Glomerular endothelial cell (primary cell): ENCODE measurements at places on chromosomes 5 and 9. TPM values are rescaled to one million over a fixed set of nuclear protein-coding genes. Genes with fewer than 3 reads are reported as not detected.

GRCh38 chr5:59598547-59598874 lies 295.0 kb downstream of the PDE4D start:
- no peak for DNase-seq

ALDOB gene
- not detected in 2 replicates for total RNA-seq

GRCh38 chr9:76716085-76716672 lies 48.1 kb upstream of the PCA3 start:
- no peak for DNase-seq

ZNF462 gene
- total RNA-seq = 10.4 and 13.7 TPM in 2 replicates

- DNase-seq = no peak
Measured at GRCh38 chr5:39062530-39062929, 11.7 kb downstream of the RICTOR start.

- DNase-seq = no peak
Measured at GRCh38 chr5:57947181-57947580, 464.6 kb upstream of the ACTBL2 start.

DNA sequence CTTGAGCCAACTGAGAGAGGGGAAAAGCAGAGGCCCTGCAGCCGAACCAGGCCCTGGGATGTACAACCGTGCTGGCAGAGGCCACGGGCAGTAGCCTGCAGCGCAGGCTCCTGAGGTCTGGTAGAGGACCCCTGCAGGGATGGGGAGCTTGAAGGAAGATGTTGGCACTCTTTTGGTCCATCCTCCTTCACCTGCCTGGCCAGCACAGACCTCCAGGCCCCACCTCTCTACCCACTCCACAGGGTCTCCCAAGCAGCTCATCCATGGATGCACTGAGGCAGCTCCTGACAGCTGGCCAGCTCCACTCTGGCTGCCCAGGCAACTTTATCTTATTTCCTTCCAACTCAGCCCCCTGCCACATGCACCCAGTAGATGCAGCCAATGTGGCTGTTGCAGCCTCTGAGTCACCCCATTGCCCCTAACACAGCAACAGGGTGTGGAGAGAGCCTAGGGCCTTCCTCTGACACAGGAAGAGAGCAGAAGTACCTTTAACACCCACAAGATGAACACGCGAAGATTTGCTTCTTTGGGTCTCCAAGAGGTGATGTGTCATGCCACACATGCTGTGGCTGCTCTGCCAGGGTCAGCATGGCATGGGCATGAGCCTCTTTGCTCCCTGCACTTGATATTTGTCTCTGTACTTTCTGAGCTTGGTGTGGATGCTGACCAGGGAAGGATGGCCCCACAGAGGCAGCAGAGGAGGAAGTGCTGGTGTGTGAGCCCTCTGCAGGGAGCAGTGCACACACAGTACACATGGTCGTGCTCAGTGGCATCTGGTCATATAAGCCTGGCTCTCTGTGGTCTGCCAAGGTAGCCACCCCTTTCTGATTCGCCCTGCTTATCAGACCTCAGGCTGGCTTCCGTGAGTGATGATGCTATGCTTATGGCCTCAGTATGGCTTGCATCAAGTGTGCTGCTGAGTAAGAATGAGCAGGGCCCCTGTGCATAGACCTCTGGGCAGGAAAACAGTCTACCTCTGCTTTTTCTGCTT lies 117.2 kb downstream of the NRG2 start:
- no peak for DNase-seq

DNA sequence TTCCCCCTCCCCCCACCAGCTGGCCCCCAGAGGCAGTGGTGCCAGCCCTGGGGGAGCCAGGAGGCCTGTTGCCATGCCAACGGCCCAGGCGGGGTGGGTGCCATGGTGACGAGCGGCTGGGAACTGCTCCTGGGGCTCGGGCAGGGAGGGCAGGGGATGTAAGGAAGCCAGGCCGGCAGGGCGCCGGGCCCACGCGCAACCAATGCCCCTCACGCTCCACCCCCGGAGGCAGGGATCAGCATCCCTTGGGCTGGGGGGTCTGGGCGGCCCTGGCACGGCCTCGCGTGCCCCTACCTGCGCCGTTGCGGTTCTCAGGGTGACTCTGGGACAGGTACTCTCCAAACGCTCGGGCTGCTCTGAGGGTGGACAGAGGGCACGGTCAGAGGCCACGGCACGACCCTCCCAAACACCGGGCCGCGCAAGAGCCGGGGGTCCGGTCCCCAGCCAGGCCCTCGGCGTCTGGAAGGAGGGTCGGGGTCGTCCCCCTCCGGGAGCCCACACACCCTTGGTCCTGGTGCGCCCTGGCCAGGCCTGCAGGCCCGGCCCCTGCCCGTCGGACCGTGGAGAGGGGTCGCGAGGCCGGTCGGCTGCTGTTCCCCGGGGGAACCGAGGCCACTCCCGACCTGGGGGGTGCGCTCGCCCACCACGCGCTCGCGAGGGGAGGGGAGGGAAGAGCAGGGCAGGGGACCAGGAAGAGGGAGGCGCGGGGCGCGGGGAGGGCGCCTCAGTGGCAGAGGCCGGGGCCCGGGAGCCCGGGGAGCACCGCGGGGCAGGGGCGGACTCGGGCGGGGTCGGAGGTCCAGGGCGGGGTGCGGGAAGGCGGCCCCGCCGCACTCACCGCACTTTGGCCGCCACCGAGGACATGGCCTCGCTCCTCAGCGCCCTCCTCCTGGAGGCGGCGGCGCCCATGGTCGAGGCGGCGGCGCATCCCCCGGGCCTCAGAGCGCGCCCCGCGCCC lies 661 bp downstream of the NSMF start:
- DNase-seq = no peak

ITGA2 gene
- total RNA-seq = 50.5 and 69.4 TPM in 2 replicates

ZFP62 gene
- total RNA-seq = 20.0 and 24.2 TPM in 2 replicates

DNA sequence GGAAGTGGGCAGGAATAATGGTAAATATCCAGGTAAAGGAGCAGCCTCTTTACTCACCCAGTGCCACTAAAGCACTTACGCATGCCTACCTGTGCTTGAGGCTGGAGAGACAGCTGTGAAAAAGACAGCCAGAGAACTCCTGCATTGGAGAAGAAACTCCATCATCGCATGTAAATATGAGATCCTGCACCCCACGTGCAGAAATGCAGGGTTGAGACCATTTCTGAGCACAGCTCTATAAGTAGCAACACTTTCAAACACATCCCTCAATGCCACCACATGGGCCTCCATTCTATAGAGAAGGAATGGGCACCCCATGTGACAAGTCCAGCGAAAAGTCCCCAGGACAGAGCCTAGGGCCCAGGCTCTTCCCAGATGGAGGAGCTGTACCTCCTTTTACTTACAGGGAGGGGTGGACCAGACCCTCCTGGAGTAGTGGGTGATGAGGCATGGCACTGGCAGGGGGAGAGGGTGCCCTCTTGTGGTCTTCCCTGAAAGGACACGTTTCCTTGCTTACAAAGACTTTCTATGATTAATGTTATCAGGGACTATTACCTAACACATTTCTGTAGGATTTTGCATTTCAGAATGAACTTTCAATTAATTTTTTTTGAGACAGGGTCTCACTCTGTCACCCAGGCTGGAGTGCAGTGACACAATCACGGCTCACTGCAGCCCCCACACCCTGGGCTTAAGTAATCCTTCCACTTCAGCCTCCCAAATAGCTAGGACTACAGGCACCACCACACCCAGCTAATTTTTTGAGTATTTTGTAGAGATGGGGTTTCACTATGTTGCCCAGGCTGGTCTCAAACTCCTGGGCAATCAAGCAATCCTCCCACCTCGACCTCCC lies 55.3 kb upstream of the IL17B start:
- DNase-seq = no peak

C5orf58 gene
- not detected in 2 replicates for total RNA-seq

DNA sequence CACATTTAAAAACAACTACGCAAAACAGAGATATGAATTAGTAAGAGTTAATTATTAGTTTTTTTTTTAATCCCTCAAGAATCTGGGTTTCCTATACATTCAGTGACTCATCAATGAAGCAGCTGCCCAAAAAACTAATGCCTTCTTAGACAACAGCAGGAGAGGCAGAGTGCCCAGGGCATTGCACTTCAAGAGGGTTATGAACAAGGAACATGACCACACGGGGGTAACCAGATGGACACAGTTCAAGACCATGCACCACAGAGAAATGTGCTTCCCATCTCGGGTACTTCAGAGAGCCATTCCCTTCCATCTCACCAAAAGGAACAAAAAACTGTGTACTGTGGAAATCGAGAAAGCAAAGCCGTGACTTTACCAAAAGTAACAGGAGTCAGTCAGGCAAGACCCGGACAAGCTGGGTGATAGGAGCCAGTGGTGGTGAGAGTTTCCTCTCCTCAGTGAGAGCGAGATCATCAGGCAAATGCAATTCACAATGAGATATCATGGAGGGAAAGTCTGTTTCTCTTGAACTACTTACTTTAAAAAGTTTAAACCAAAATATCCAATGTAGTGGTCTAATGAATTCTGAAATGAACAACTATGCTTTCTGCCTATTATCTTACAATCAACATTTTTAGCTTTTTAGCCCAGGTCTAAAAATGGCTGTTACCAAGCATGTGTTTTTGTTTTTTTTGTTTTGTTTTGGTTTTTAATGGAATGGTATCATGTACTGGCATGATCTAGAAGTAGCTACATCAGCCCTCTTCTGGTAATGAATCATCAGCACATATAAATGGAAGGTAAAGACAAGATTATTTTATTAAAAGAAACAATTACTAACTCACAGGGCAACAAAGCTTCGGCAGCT lies 192.1 kb downstream of the TSSK1B start:
- no peak for DNase-seq

DNA sequence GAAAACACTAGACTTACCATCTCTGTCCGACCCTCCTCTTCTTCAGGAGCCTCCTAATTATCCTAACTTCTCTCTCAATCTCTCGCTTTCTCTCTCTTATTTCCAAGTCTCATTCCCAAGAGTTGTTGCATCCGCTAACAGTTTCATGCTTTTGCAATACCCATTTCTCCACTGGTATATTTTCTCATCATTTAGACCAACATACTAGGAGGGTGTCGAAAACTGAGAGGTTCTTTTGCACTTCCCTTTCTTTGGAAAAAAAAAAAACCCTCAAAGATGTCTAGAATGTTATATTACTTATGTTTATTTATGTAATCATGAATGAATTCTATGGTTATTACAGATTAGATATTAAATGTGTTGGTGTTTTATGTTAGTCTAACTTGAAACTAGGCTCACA lies 35.9 kb downstream of the SPZ1 start:
- DNase-seq = no peak

DNA sequence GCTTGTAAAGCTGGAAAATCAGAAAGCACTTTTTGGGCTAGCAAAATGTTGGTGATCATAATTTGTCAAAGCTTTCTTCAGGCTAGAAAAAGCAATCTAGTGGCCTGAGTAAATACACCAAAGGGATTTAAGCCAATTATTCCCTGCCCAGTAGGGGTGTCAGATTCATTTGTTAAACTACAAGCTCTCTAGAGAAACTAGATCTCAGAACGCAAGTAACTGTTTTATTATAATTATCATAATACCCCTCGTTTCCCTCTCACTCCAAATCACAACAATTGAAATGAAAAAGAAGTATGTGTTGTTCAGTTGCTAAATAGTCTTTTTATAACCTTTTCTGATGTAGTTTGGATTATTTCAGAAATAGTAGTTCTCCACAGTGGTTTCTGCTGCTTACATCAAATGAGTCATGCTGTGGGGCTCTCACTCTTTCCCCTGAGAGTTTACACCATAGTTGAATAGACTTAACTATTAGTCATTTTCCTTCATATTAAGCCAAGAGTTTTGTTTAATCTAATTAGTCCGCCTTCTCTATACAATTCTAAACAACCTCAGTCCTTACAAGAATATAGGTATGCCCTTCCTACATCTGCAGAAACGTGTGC lies 918.6 kb upstream of the DMAC1 start:
- DNase-seq = no peak

DNA sequence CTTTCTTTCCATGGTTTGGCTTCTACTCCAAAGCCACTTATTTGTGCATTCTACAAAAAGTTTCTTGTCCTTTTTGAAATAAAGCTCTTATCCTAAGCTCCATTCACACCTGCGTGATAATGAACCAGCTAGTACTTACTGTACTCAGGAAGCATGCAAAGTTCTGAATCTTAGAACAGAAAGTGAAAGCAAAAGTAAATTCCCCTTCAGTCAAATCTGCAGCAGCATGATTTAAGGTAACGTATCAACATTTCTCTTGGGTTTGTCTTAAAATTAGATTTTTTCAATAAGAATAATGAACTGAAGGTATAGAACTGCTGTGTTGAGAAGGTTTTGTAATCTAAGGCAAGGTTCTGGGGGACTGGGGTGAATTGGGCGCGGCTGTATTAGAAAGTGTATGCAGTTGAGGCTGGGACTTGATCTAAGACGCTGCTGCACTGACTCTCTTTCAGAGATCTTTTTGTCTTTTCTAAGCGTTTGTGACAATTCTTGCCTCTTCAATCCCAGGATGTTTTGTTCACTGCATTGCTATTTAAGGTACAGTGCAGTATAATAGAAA lies at the start of gene ERAP2:
Gene ERAP2 (plus strand): TSS at position 209 of the 559 bp plus-strand sequence. CDS start 3,186 bp downstream, outside the sequence.
- DNase-seq = no peak

DNA sequence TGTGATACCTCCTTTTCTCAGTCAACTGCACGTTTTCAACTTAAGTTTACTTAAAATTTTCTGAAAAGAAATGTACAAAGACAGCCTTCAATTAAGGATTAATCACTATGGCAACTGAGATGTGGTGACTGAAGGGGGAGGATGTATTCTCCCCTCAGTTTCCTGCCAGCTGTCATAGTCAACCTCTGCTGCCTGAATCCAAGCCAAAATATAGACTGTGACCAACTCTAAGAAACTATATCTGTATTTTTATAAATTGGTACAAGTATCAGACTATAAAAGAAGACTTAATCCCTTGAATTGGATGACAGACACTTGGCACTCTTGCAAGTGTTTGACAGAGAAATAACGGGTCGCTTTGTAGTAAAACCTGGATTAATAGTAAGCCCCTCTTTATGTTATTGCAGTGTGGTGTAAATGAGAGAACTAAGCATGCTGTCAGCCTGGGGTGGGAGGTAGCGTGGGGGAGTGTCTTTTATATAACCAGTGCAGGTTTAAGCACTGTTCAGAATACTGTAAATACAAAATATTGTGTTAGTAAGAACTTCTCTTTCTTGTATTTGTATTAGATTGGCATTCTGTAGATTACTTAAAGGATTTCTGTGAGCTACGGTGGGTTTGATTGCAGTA lies 106.4 kb downstream of the ERCC6L2 start:
- DNase-seq = no peak

DNA sequence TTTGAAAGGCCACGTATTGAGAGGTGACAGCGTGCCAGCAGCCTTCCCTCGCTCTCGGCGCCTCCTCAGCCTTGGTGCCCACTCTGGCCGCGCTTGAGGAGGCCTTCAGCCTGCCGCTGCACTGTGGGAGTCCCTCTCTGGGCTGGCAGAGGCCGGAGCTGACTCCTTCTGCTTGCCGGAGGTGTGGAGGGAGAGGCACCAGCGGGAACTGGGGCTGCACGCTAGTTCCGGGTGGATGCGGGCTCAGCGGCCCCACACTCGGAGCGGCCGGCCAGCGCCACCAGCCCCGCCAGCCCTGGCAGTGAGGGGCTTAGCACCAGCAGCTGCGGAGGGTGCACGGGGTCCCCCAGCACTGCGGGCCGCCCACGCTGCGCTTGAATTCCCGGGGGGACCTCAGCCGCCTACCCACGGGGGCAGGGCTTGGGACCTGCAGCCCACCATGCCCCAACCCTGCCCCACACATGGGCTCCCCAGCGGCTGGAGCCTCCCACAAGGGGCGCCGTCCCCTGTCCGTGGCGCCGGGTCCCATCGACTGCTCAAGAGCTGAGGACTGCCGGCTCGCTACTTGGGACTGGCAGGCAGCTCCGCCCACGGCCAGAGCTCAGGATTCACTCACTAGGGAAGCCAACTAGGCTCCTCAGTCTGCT lies 4.4 kb upstream of the OTULINL start:
- DNase-seq = no peak

GRCh38 chr5:78467752-78468357 lies 107.4 kb downstream of the SCAMP1 start:
- no peak for DNase-seq

GRCh38 chr9:131263701-131264100 lies 12.6 kb downstream of the FAM78A start:
- no peak for DNase-seq
